Activated CD8-positive, alpha-beta memory T cell treated with anti-CD3 and anti-CD28 coated beads, Interleukin-2, amount 50 U/mL, for 48 hours (primary cell): ENCODE measurements at places on chromosomes 12 and 14.

GRCh38 chr14:100015251-100015655 lies 50.0 kb upstream of the EVL start:
- DNase-seq: no peak

DNA sequence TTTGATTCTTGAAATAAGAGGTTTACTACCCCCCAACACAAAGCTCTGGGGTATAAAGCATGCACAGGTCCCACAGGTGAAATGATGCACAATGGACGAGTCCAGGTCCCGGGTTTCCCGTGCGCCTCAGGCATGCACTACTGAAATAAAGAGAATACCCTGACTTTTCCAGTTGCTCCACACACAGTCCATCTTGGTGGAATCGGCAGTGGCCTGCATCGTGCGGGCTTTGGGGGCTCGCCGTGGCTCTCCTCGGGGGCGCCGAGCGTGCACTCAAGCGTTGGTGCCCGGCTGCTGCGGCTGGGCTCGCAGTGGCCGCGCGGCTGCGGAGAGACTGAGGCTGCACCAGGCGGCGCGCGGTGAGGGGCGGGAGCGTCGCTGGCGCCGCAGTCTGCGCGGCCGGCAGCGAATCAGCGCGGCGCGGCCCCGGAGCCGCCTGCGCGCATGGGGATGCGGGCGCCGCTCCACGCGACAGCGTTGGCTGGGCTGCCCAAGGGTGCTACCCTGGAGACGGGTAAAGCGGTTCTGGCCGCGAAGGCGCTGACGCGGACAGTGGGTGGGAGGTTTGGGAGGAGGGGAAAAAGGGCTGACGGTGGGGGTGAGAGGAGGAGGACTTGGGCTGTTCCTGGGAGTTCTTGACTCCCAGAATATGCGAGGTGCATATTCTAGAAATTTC lies 53.8 kb upstream of the CCDC175 start:
- DNase-seq: peak; percentile 55

- no peak for DNase-seq
These were observed 33.2 kb upstream of the HELB start for GRCh38 chr12:66269142-66269541.

- no peak for DNase-seq
These were observed 27.8 kb downstream of the PAPLN start for GRCh38 chr14:73264885-73265720.

DNA sequence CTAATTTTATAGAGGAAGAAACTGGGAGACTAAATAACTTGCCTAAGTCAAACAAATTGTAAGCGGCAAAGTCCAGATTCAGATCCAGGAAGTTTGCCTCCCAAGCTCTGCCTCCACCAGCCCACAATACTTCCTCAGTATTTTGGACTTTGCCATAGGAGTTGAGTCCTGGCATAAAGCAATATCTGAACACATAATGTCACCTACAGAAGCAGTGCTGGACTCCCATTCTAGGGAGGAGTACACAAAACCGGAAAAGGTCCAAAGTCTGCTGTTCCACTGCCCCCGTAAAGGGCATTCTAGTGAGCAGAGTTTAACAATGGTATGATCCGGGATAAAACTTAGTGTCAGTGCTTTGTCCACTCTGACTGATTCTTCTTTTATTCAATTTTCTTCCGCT lies 340.5 kb downstream of the FUT8 start:
- DNase-seq: no peak

DNA sequence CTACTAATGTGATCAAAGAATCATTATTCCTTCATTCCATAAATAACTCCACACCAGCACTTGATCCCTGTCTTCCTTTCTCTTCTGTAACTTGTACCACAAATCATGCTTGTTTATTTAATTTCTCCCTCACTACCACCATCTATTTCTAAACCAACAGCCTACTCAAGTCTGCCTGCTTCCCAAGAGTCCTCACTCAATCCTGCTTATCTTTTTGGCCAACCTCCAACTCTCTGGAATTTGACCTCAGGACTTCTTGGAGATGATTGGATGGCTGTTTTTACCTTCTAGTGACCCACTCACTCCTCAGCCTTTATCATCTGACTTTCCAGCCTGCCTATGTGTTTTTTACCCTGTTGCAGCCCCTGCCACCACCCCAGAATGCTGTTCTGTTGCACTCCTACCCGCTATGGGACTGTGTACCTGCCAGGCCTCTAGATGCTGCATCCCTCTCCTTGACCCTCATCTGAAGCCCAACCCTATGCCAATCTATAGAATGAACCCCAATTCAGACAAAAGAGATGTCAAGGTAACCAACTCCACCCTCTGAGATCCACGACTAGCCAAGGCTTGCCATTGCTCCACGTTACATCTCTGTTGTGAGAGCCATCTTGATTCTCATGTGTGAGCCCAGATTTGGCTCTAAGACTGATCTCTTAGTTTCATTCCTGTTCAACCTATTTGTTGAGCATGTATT lies 150.2 kb upstream of the PLEKHG7 start:
- no peak for DNase-seq

GRCh38 chr12:127064207-127064606 lies 1202.8 kb upstream of the TMEM132C start:
- DNase-seq: no peak

- no peak for DNase-seq
These were observed 4.6 kb downstream of the DTX1 start for GRCh38 chr12:113061061-113061694.

- DNase-seq: no peak
These were observed 80.8 kb upstream of the TTC7B start for GRCh38 chr14:90897022-90897421.

DNA sequence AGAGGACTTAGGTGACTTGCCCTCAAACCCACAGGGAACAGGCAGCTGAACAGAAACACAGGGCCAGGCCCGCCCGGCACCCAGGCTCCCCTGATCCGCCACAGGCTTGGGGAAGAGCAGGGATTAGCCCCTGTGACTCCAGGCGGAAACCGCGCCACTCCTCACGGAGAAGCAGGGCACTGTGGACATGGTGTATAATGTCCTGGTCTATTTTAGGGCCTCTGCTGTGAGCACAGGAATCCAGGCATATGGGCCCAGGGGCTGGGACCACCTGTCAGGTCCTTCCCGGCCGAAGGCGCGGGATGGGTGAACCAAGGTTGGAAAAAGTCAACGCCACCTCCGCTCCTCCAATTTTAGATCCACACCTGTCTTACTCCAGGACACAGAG lies 34.6 kb upstream of the MEG3 start:
- DNase-seq: no peak

- DNase-seq: no peak
These were observed 95.6 kb downstream of the DAAM1 start for GRCh38 chr14:59284059-59284458.

- peak; percentile 23 for DNase-seq
These were observed 33.3 kb upstream of the BEGAIN start for GRCh38 chr14:100620255-100621100.

DNA sequence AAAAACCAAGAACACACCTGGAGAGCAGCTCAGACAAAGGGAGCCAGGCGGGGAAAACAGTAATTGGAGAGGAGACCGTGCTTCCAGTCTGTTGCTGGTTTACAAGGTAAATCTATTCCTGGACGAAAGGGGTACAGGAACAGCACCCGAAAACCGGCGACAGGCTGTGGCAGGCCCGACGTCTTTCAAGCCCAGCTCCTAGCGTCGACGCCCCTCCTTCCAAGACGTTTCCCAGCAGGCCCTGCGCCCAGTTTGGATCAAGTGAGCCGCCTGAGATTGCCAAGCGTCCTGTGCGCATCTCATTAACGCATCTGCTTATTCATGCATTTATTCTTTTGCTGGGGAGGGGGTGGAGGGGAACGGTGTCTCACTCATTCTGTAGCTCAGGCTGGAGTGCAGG lies 1.4 kb downstream of the C12orf56 start:
- DNase-seq: no peak

- no peak for DNase-seq
These were observed 50.2 kb downstream of the TTLL5 start for GRCh38 chr14:75711105-75711795.

DNA sequence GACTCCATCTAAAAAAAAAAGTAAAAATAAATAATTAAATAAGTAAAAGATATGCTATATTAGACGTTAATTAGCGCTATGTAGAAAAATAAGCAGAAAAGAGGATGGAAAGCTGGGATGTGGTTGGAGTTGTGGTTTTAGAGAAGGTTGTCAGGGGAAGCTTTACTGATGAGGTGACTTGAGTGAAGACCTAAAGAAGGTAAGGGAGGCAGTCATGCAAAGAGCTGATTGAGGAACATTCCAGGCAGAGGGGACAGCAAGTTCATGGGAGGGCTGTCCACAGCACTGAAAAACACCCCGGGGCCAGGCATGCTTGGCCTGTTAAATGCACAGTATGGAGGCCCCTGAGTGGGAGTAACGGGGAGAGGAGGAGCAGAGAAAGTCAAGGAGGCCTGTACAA lies 15.7 kb downstream of the SMAGP start:
- DNase-seq: no peak

DNA sequence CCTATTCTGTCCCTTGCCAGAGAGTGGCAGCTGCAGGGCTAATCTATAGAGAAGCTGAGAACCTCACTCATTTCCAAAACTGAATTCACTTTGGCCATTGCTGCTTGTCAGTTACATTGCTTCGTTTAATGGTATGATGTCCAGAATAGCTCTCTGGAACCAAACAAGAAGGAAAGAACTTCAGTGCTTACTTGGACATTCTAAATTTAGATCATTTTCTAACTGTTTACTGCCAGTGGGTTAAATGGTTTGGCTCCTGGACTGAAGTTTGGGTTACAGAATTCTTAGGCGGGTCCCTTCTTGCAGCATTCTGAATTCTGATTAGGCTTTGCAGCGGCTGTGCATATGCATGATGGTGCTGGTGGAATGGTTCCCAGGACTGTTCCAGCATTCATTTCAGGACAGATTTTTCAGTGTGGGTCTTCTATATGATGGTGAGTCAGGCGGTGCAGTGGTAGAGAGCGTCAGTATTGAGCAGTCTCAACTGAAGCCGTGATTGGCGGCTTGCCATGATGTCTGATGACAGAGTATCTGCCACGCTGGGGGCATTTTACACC lies 148.7 kb downstream of the DYRK2 start:
- DNase-seq: no peak

- peak; percentile 70 for DNase-seq
These were observed 431 bp downstream of the HIP1R start for GRCh38 chr12:122835750-122836026.

- no peak for DNase-seq
These were observed 191.2 kb upstream of the SSTR1 start for GRCh38 chr14:38016497-38016896.

DNA sequence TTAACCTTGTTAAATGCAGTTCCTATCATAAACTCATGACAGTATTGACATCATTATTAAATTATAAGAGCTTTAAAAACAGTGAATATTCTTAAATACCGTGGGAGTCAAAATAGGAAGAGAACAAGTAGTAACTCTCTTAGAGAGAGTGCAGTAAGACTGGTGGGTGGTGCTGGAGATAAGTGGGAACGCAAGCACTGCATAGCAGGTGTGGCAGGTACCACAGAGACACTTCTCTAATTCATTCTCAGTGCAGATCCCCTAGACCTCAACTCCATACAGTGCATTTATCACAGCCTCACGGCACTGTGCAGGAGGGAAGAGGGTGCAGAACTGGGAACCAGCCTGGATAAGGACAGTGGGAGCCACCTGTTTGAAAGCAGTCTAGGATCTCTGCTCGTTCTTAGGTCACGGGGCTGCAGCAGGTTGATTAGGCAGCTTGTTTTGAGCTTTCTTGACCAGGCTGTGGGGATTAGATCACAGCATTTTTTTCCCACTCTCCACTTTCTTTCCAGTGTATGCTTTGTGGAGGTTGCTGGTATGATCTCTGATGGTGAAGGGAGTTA lies 165.6 kb downstream of the PRKCH start:
- DNase-seq: peak; percentile 34

DNA sequence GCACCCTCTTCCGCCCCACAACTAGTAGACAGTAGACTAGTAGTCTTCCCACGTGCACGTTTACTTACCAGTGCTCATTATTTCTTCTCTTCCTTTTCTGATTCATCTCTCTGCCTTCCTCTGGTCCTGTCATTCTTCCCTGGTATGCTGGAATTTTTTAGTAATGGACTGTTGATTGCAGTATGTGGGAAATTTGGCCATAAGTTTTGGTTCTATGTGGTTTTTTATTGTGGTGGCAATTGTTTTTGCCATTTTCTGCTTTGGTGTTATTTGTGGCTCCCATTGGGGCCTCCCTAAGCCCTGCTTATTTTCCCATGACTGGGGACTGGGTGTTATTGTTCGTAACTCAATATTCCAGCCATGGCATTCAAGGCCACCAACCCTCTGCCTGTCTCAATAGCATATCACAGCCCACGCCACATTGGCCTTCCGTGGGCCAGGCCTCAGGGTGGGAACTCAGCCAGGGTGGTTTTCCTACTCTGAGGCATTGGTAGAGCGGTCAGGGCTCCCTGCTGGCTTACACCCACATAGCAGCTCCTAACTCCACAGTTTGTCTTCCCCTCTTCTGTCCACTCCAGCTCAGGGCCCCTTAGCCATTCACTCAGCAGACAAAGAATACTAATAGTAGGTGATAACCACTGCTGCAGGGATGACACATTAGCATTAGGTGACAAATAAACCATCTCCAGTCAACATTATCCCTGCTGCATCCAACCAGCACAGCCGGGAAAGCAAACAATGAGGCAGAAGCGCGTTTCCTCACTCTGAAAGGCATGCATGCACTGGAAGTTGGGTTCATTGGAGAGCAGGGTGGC lies 321.5 kb downstream of the CACNA1C start:
- DNase-seq: no peak

DNA sequence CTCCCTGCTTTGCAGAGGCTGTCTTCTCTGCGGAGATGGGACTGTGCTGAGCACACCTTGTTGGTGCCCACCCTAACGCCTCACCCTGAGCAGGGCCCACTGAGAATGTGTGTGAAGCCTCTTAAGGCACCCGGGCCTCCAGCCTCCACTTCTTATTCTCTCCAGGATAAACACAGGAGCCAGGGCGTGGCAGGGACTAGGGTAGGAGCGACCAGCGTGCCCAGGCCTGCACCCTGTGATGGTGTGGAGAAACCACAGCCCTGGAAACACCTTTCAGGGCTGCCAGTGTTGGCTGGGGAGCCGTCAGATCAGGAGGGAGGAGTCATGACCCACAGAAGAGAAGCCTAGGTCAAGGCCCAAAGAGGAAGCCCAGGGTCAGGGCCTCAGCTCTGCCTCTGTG lies 41.3 kb downstream of the VDR start:
- DNase-seq: no peak

DNA sequence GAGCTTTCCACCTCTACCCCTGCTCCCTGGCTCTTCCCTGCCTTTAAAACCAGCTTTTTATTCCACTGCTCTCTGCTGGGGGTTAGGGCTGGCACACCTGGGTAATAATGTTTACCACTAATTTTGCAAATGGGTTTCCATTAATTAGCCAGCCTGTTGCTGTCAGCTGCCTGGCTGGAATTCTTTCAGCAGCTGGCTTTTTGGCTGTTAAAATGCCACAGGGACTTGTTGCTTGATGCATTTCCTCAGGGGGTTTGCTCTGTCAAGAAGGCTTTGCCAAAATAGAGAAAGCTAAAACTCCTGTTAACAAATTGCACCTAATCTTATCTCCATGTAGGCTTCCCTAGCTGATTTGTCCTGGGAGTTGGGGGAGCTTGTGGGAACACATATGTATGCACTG lies 51.8 kb upstream of the PSMC1 start:
- no peak for DNase-seq
